Right lobe of liver (tissue), 6 donors: ENCODE measurements at places on chromosomes 3 and 15. TPM values are rescaled to one million over a fixed set of nuclear protein-coding genes. Genes with fewer than 3 reads are reported as not detected.

- H3K27ac ChIP-seq: no peak overlapping the region
- no peaks in the 10 kb centered on the region for H3K36me3 ChIP-seq
- H3K4me1 ChIP-seq: no peaks in the 10 kb centered on the region
- no peak overlapping the region for H3K4me3 ChIP-seq
- DNase-seq: no peak
Measured at GRCh38 chr3:26675336-26675735, 52.8 kb downstream of the LRRC3B start.

- no peaks in the 10 kb centered on the region for H3K36me3 ChIP-seq
- H3K4me1 ChIP-seq: no peaks in the 10 kb centered on the region
- H3K27ac ChIP-seq: no peak overlapping the region
- no peaks in the 10 kb centered on the region for H3K27me3 ChIP-seq
Measured at GRCh38 chr3:128398586-128398985, 68.1 kb downstream of the DNAJB8 start.

GRCh38 chr3:73656241-73656890 lies 31.6 kb upstream of the PDZRN3 start:
- no peaks in the 10 kb centered on the region for H3K36me3 ChIP-seq
- H3K4me3 ChIP-seq: no peak overlapping the region
- H3K27me3 ChIP-seq: no peaks in the 10 kb centered on the region
- no peaks in the 10 kb centered on the region for H3K4me1 ChIP-seq
- DNase-seq: no peak

Gene CPEB1
- not detected for total RNA-seq

Gene MOBP
- not detected for total RNA-seq

DNA sequence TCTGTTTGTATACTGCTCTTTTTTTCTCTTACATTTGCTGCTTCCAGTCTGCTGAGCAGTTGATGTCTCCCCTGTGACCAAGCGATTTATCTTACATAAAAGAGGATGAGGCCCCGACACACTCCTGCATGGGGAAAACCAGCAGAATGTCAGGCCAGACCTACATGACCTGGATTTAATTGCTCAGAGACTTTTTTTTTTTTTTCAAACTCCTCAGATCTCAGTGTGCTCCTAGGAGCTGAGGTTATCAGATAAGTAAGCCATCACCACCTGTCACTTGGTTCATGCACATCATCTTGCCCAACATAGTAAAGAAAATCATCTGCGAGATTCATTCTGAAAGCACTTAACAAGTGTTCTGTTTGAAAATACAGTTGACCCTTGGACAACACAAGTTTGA lies 163.1 kb downstream of the PLCL2 start:
- H3K27me3 ChIP-seq: no peaks in the 10 kb centered on the region
- no peaks in the 10 kb centered on the region for H3K36me3 ChIP-seq
- no peaks in the 10 kb centered on the region for H3K4me1 ChIP-seq
- no peak overlapping the region for H3K27ac ChIP-seq

DNA sequence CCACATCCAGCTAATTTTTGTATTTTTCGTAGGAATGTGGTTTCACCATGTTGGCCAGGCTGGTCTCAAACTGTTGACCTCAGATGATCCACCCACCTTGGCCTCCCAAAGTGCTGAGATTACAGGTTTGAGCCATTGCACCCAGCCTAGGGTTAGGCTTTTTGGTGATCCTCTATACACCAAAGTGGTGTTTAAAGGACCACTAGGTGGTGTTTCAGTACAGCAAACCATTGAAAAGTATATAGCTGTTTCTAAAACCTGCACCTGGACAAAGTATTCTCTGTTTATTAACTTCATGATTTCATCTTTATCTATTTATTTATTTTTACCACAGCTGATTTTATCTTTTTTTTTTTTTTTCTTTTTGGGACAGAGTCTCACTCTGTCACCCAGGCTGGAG lies 68.4 kb downstream of the MINDY2 start:
- H3K27me3 ChIP-seq: no peaks in the 10 kb centered on the region
- no peak overlapping the region for H3K4me3 ChIP-seq
- H3K36me3 ChIP-seq: no peaks in the 10 kb centered on the region

- H3K27me3 ChIP-seq: no peaks in the 10 kb centered on the region
- no peak overlapping the region for H3K27ac ChIP-seq
- no peak overlapping the region for H3K4me3 ChIP-seq
- H3K4me1 ChIP-seq: no peaks in the 10 kb centered on the region
Measured at GRCh38 chr3:148162132-148162531, 535.6 kb upstream of the AGTR1 start.

Gene CNTN3
- 2.6 TPM for total RNA-seq

Gene SEMA3G
- 0.68 TPM for total RNA-seq

Gene SPINT1
- total RNA-seq: 1.7 TPM

Gene FAH
- total RNA-seq: 250 TPM

DNA sequence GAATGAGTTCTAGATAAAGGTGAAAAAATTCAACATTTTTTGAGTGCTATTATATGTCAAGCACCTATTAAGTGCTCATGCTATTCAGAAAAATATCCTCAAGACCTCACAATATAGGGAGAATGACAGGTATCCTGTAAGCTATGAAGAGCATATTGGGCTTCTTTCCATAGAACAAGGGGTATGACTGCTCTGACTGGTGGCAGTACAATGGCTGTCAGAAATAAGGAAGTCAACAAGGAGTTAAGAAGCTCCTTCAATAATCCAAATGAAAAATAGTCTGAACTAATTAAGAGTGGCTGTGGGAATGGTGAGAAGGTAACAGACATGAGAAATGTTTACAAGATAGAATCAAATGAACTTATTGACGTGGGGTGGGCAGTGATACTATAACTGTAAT lies 24.7 kb downstream of the NPTN start:
- H3K36me3 ChIP-seq: no peaks in the 10 kb centered on the region
- H3K27me3 ChIP-seq: no peaks in the 10 kb centered on the region
- no peaks in the 10 kb centered on the region for H3K4me1 ChIP-seq
- no peak overlapping the region for H3K4me3 ChIP-seq
- H3K27ac ChIP-seq: no peak overlapping the region
- DNase-seq: no peak

Gene FAM107A
- total RNA-seq: 2.2 TPM

DNA sequence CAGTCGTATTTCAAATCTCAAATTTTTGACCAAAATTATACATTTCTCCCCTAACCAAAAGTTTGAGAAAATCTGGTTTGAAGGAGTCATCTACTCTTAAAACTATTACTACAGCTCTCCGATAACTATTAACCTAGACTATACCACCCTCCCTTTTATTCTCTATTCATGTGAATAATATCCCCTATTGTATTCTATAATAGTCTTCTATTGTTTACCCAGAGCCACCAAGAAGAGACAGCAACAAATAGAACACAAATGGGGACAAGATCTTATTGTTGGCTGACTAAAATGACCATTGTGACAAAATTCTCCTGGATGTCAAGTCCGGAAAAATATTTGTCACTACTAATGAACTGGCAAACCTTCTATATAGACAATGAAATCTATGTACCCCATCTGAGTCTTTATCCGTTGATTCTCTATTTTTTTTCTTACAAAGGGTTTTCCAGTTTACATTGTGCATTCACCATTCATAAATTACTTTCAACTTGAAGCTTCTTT lies 618.0 kb downstream of the CADM2 start:
- no peak overlapping the region for H3K4me3 ChIP-seq
- H3K36me3 ChIP-seq: no peaks in the 10 kb centered on the region
- H3K27me3 ChIP-seq: no peaks in the 10 kb centered on the region
- H3K27ac ChIP-seq: no peak overlapping the region

Gene FAM81A
- total RNA-seq: 0.18 TPM

DNA sequence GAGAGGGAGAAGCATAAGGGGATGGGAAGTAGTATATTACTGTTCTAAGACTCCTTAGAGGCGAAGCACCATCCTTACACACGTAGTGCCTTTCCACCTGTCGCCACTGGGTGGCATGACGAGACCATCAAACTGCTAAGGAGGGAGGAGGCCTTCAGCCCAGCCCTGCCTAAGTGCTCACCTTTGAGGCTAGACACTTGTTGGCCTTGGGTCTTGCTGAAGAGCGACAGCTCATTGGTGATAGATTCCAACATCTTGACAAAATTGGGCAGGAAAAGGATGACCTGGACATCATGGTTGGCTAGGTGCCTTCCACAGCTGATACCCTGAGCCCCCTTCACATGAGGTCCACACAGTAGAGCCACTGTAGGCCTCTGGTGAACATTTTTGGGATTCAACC lies 19.6 kb downstream of the CLK3 start:
- no peaks in the 10 kb centered on the region for H3K36me3 ChIP-seq
- no peak overlapping the region for H3K4me3 ChIP-seq
- H3K27me3 ChIP-seq: no peaks in the 10 kb centered on the region
- H3K4me1 ChIP-seq: no peaks in the 10 kb centered on the region
- no peak overlapping the region for H3K27ac ChIP-seq

Gene TMOD2
- total RNA-seq: 1.1 TPM

DNA sequence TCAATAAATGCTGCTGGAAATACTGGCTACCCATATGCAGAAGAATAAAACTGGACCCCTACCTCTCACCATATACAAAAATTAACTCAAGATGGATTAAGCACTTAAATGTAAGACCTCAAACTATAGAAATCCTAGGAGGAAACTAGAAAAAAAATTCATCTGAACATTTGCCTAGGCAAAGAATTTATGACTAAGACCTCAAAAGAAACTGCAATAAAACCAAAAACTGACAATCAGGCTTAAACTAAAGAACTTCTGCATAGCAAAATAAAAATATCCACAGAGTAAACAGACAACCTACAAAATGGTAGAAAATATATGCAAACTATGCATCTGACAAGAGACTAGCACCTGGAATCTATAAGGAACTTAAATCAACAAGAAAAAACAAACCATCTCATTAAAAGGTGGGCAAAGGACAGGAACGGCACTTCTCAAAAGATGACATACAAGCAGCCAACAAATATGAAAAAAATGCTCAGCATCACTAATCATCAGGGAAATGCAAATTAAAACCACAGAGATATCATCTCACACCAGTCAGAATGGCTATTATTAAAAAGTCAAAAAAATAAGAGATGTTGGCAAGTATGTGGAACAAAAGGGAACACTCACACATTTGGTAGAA lies 47.0 kb downstream of the MYO9A start:
- no peak for DNase-seq
- H3K27ac ChIP-seq: no peak overlapping the region
- no peak overlapping the region for H3K4me3 ChIP-seq
- H3K4me1 ChIP-seq: no peaks in the 10 kb centered on the region

Gene LYZL4
- not detected for total RNA-seq
